ENCODE measurements at places on chromosomes 4 and X.

GRCh38 chrX:39866229-39866628 is 231.5 kb downstream of the BCOR start:
- DNase-seq, result no peak

- DNase-seq, result no peak
Measured at GRCh38 chr4:112127048-112127637, 18.1 kb upstream of the FAM241A start.

DNA sequence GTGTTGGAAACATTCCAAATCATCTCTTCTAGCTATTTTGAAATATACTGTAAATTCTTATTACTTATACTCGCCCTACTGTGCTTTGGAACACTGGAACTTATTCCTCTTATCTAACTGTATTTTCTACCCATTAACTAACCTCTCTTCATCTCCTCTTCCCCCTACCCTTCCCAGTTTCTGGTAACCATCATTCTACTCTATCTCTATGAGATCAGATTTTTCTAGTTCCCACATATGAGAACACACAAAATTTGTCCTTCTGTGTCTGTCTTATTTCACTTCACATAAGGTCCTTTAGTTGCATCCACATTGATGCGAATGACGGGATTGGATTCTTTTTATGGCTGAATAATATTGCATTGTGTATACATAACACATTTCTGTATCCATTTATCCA is 1003.8 kb upstream of the INTU start:
- no peak for DNase-seq

DNA sequence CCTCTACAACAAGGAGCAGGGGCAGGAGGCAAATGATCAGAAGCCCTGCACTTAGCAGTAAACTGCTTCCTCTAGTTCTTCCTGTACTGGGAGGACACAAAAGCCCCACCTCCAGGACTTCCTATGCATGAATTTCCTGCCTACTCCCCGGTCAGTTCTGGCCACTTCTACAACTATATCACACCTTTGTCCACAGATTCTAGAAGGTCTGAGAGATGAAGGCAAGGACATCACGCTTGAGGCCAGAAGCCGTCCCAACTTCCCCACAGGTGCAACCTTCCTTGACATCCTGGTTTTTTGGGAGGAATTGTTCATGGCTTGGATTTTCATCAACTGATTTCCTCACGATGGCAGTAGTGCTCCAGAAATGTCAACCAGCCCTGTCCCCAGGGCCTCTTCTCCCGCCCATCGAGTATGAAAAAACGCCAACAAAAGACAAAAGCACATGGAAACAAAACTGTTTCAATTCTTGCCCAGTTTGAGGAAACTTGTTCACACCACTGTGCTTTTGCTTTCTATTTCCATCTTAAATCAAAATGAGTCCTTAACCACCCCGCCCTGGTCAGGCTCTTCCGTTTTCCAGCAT is 206.5 kb upstream of the STK26 start:
- DNase-seq, result peak; percentile 13

DNA sequence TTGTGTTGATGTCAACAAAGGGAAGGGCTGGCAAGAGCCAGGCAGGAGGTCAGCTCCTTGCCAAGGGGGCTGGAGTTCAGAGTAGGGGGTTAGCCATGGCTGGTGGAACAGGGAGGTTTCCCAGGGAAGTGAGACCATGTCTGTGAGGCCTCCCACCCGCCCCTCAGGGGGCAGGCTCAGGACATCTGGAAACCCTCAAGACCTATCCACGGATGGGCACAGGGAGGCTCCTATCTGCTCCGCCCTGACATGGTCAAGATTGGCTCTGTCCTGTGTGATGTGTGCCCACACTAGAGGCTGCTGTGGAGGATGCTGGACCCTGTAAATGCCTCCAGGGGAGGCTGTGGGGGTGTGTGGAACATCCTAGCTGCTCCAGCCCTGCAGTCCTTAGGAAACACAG is 8.0 kb upstream of the TMEM185A start:
- DNase-seq, result no peak

DNA sequence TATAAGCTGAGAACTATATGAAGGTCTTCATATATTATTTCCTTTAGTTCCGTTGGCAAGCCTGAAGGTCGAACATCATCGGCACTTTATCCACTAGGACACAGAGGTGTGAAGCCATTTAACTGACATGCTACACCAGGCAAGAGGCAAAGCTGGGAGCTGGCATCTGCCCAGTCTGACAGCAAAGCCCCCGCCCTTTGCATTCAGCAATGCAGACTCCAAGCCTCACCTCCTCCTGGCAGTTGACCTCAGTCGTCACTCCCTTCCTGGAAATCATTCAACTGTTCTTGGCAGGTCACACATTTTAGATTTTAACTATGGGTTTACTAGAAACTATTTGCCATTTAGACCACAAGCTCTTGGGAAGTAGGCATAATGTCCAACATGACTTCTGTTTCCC is 135.8 kb upstream of the FRG1 start:
- DNase-seq, result no peak

DNA sequence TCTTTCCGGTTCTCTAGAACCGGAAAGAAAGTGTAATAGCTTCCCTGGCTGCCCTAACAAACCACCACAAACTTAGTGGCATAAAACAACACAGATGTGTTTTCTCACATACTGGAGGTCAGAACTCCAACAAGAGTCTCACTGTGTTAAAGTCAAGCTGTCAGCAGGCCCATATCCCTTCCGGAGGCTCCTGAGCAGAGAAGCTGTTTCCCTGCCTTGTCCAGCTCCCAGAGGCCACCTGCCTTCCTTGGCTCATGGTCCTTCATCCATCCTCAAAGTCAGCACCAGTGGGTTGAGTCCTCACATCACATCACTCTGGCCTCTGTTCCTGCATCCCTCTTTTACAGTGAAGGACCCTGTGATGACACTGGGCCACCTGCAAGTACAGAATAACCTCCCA is 49.8 kb upstream of the HMX1 start:
- no peak for DNase-seq

GRCh38 chrX:8867406-8867805 is 66.2 kb upstream of the FAM9A start:
- DNase-seq, result no peak

DNA sequence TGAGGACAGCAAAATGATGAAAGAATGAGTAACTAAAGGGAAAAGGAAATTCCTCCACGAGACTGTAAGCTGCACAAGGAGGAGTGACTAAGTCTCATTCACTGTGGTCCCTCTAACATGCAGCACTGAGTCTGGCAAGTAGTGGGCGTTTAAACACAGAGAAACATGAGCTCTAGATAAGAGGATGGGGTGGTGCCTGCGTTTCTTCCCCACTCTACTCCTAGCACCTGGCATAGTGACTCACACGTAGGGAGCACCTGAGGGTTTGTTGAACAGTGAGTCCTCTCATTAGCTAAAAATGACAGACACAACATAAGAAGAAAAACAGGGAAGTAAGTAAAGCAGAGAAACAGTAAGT is 105.8 kb upstream of the CBR4 start:
- DNase-seq, result no peak

DNA sequence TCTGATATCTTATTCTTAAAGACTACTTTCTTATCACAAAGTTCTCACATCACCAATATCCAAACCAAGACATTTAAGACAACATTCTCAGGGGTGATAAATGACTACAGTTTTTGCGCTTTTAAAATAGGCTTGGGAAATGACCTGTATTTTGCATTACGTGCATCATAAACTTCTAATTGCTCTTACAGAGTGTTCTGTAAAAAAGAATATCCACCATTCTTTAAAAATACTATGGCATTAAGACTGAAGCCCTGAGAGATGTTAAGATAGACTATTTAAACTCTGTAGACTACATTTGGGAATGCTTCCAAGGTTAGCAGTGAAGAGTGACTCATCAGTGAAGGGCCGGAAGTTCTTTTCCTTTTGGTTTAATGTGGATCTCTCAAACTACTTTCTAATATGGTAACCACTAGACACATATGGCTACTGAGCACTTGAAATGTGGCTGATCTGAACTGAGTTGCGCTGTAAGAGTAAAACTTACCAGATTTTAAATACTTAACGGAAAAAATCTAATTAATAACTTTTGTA is 518.8 kb upstream of the FTHL17 start:
- DNase-seq, result no peak

GRCh38 chr4:180530787-180531186 is 1712.4 kb upstream of the TENM3 start:
- DNase-seq, result no peak

- DNase-seq, result no peak
Measured at GRCh38 chr4:2261853-2262144, at the start of gene MXD4. TSS of gene MXD4 (minus strand) at chr4:2262109. CDS start at chr4:2261980, 129 bp downstream.

GRCh38 chrX:150058728-150059127 is 120.4 kb upstream of the EOLA2 start:
- no peak for DNase-seq

- DNase-seq, result no peak
Measured at GRCh38 chrX:153736071-153736820, 11.6 kb downstream of the ABCD1 start.

DNA sequence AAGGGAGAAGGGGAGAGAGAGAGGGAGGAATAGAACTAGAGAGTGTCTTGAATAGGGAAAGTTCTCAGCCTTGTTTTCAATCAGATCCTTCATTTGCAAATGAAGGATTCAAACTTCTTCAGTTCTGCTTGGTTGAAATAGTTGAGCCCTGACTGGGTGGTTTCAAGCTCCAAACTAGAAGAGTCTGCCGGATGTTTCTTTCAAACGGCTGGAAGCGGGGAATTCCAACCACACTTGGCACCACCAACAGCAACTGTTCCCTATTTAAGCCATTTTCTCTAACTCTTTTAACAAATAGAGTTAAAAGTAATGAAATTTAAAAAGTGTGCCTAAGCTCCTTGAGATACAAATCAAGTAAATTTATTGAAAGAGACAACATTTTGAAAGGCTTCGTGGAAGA is 67.5 kb upstream of the DDX60 start:
- no peak for DNase-seq

GRCh38 chr4:25750874-25751273 is 95.2 kb downstream of the SLC34A2 start:
- no peak for DNase-seq

DNA sequence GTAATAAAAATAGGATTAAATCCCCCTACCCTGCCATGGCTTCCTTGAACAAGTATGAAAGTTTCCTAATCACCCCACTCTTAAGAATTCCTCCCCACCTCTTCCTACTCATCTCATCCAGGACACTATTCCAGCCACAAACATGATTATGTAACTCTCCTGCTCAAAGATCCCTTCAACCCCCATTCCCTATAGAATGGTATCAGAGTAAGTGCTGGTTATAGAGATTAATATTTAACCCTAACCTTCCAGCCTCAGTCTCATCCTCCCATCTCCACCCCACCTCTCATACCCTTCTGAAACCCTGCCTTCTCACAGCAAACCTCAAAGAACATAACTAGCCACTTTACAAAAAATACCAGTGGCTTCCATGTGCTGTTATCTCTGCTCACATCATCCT is 155.1 kb downstream of the PPP3CA start:
- DNase-seq, result no peak
